ENCODE measurements at places on chromosomes 16 and 17. TPM values are rescaled to one million over a fixed set of nuclear protein-coding genes. Genes with fewer than 3 reads are reported as not detected.

KCNH6 gene
- polyA plus RNA-seq, result not detected

KCNJ18 gene
- not detected for polyA plus RNA-seq

MATCAP1 gene
- 20.8 TPM for polyA plus RNA-seq

RPH3AL gene
- 20.0 TPM for polyA plus RNA-seq

CA5A gene
- polyA plus RNA-seq, result not detected

TMEM132E gene
- not detected for polyA plus RNA-seq

MON1B gene
- 28.0 TPM for polyA plus RNA-seq

EPOP gene
- 12.3 TPM for polyA plus RNA-seq

CES5A gene
- polyA plus RNA-seq, result not detected

- peak; percentile 94 for DNase-seq
Measured at GRCh38 chr17:78315355-78316114, 44.3 kb downstream of the SOCS3 start.

GRCh38 chr17:46000292-46000691 is 1.2 kb downstream of the STH start:
- no peak for DNase-seq

- no peak for DNase-seq
Measured at GRCh38 chr17:60039847-60040442, 38.8 kb downstream of the HEATR6 start.

DNA sequence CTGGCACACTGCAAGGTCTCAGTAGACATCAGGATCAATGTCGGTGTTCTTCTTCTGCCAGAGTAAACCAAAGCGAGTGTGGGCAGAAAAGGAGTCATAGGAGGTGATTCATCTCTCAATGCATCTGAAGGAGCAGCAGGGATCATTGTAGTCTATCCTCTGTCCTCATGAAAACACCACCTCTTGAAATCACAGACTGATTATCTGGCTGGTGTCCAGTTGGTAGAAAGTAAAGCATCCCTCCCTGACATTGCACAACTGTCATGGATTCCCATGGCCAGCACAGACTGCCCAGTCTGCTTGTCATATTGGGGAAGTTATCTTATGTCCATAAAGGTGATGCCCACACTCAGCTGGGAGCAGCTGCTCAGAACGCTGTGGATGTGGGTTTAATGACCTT is 74.1 kb downstream of the ABCC12 start:
- DNase-seq, result peak; percentile 78

DNA sequence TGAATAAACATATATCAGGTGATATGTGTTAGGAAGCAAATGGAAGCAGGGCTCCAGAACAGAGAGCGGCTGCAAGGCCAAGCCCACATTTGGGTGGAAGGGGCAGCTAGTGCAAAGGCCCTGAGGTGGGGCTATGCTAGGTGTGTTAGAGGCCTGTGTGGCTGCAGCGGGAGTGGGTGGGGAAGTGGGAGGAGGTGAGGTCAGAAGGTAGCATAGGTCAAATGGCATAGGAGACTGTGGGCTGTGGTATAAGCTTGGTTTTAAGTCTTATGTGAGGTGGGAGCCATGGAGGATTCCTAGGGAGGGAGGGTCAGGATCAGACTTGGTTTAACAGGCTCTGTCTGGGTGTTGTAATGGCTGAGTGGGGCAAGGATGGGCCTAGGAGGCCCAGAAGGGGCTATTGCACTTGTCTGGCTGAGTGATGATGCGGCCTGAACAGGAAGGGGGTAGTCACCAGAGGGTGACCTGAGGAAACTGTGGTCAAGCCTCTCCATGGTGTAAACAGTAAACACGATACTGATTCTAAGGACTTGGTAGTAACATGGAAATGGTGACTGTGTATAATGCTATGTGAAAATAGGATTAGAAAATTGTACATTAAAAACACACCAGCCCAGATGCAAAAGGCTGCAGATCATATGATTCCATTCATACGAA is 31.1 kb downstream of the RAI1 start:
- DNase-seq, result no peak

DNA sequence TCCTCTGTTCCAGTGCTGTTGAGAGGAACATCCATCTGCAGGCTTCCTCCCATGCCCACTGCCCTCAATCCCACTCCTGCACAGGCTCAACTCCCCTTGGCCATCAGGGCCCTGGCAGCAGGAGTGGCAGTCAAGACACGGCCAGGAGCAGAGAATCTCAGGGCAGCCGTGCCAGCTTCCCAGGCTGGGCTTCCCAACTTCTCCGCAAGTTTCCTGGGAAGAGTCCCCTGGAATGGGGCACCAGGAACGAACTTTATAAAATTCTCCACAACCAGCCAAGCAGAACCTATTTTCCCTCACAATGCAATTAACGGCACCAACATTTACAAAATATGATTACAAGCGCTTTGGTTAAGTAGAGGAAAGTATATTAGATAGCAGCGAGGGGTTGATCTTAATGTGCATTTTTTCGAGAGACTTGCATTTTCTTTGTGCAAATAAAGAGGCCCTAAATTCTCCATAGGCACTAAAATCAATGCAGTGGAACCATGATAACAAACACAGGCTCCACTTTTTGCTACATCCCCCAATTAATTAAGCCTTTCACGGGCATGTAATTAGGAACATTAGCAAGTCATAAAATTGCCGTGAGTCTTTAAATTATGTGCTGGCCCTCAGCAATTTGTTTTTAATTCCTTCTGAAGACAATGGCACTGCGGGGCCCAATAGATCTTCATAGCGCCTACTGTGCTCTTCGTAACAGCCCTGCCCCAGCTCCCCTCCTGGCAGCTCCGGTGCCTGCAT is 99.9 kb upstream of the LHX1 start:
- no peak for DNase-seq

GRCh38 chr17:57589151-57590034 is 155.7 kb downstream of the CCDC182 start:
- no peak for DNase-seq

DNA sequence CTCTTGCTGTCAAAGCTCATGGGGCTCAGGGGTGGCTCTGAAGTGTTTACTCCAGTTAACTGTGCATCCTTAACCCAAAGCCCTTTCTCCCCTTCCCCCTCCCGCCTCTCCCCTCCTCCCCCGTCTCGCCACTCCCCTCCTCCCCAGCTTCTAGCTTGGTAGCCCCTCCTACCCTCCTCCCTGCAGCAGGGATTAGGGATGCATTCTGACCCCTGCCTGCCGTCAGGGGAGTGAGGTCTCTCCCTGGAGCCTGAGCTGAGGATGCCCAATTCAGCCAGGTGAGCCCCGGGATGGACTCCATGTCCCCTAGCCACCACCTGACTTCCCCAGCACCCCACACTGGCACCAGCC is 1.6 kb downstream of the HS3ST6 start:
- no peak for DNase-seq

GRCh38 chr17:71200597-71200996 is 920.2 kb upstream of the SOX9 start:
- DNase-seq, result no peak

DNA sequence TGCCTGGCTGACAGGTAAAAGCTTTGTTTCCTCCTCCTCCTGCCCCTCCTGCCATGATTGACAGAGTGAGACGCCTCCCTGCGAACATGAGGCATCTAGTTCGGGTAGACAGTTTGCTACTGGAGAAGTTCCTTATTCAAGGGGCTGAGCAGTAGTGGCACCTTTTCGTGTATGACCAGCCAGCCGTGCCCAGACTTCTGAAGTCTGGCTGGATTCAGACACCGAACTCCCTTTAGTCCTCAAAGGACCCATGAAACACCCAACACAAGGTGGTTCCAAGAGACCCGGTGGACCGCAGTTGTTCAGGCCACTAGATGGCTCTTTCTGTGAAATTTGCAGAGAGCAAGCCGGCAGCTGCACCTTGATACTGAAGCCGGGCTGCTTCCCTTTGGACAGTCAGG is 192.8 kb downstream of the XYLT1 start:
- DNase-seq, result peak; percentile 22

GRCh38 chr17:15265131-15265530 is at the start of gene PMP22:
Gene PMP22 (minus strand): TSS chr17:15265326. CDS start chr17:15260727, 4,599 bp downstream.
- no peak for DNase-seq

DNA sequence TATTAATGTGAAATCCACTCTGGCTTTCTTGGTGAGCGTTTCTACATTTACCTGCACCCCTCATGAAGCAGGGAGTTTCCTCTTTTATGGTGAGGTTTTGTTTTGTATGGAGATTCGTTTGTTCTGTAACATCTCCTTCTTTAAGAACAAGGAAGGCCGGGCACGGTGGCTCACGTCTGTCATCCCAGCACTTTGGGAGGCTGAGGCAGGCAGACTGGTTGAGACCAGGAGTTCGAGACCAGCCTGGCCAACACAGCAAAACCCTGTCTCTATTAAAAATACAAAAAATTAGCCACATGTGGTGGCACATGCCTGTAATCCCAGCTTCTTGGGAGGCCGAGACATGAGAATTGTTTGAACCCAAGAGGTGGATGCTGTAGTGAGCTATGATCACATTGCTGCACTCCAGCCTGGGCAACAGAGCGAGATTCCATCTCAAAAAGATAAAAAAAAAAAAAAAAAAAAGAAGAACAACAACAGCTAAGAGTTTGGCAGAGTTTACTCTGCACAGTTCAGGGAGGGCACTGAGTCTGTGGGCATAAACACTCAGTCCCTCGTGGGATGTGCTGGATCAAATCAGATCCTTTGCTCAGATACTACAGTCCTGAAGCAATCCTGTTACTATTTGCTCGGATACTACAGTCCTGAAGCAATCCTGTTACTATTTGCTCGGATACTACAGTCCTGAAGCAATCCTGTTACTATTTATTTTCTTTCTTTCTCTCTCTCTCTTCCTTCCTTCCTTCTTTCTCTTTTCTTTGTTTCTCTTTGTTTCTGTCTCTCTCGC is 28.9 kb downstream of the ADCY9 start:
- no peak for DNase-seq

DNA sequence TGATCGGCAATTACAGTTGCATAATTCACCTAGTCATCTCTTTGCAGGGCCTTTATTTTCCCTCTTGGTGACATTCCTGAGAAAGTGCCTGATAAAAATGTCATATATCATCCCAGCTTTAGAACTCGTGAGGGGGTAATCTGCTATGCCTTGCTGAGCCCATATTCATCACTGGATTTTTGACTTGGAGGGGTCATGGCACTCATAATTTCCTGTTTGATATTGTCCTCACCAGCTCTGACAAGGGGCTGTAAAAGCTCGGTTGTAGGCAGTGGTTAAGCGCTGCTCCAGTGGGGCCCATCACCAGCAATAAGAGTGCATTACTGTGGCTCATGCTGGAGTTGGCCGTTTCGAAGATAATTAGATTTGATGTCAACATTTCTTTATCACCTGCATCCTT is 227.3 kb downstream of the IRX3 start:
- no peak for DNase-seq

DNA sequence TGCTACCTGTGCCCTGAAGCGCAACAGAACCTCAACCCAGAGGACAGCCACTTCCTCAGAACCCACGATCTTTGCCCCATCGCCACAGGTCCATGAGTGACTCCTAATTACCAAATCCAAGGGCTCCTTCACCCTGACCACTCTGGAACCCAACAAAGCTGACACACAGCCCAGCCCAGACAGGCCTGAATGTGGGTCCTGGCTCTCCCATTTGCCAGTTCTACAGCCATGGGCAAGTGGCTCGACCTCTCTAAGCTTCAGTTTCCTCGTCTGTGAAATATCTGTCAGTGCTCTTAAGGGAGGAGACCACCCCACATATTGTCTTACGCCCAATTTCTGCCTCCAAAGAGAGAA is 18.0 kb upstream of the ENDOV start:
- DNase-seq, result no peak

DNA sequence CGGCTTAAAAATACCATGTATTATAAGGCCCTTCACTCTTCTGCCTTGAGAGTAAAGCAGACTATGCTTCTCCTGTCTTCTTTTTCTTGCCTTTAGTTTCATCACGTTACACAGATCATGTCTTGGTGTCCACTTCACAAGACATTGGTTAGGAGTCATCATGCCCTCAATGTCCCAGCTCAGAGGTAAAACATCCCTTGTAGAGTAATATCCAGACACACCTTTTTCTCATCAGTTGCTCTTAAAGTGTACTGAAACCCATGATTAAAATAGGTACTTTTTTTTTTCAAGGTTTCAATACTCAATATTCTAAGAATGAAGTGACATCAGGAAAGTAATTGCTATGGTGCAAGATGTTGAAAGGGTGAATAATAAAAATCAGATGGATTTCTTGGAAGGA is 267.8 kb downstream of the PMP22 start:
- DNase-seq, result no peak

DNA sequence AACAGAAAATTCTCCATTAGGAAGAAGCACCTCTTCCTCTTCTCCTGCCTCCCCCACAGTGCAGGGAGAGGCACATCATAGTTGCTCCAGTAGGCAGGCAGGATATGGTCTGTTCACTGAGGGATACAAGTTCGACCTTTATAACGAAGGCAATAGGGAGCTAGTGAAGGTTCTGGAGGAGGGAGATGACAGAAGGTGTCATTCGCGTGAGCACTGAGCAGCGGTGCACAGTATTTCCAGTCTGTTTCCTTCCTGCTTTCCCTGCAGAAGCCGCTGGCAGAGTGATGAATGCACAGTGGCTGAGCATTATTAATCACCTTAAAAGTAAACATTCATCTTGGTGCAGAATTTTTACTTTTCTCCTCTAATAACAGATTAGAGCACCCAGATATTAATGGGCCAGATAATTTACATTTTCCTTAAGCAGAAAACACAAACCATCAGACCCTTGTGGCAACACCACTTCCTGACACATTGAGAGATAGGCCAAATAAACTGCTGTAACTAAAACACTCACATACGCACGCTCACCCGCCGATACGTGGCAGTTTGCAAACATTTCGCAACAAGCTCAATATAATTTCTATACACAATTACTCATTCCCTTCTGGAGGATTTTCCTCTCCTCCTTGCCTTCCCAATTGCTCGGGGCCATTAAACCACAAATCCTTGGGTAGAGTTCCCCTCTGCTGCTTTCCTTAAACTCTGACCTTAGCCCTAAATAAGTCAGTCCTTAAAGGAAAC is 69.5 kb downstream of the AIPL1 start:
- DNase-seq, result peak; percentile 75

GRCh38 chr17:7987112-7987893 is 15.1 kb upstream of the GUCY2D start:
- DNase-seq, result no peak

GRCh38 chr16:68009157-68009735 is 6.5 kb downstream of the DPEP2NB start:
- no peak for DNase-seq

GRCh38 chr16:68402748-68403040 is 45.6 kb downstream of the SMPD3 start:
- no peak for DNase-seq

- DNase-seq, result no peak
Measured at GRCh38 chr17:66670206-66670605, 164.7 kb upstream of the CACNG5 start.

- DNase-seq, result no peak
Measured at GRCh38 chr16:1965396-1966001, 873 bp upstream of the RPS2 start.

Data from A549 (cell line).